ENCODE measurements at places on chromosomes 6 and 20. TPM values are rescaled to one million over a fixed set of nuclear protein-coding genes. Genes with fewer than 3 reads are reported as not detected.

AGER gene
- 22.6 TPM for total RNA-seq

UBE2J1 gene
- 23.3 TPM for total RNA-seq

SLCO4A1 gene
- 107 TPM for total RNA-seq

SAMD3 gene
- total RNA-seq: 7.5 TPM

DDX43 gene
- total RNA-seq: not detected

GPSM3 gene
- 1.2 TPM for total RNA-seq

COL9A1 gene
- total RNA-seq: not detected

TMEM151B gene
- not detected for total RNA-seq

C6orf15 gene
- total RNA-seq: not detected
